CD4-positive, alpha-beta T cell treated with Interleukin-6 for 4 hours (primary cell): ENCODE measurements at places on chromosomes 2 and 18.

DNA sequence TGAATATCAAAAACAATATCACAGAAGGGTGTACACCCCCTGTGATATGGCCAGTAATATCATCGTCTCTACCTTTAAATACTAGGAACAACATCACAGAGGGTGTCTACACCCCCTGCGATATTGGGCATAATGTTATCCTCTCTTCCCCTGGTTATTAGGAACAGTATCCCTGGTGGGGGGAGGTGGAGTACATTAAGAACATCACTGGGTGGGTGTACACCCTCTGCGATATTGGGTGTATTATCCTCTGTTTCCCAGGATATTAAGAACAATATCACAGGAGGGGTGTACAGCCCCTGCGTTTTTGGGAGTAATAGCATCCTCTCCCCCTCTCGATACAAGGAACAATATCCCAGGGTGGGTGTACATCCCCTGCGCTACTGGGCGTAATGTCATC lies 1932.8 kb downstream of the SUCLG1 start:
- no peak for DNase-seq

- no peak for DNase-seq
Measured at GRCh38 chr18:48601343-48601742, 62.5 kb downstream of the CTIF start.

GRCh38 chr2:46717344-46718121 lies 198.1 kb downstream of the MCFD2 start:
- no peak for DNase-seq

GRCh38 chr2:173126819-173127218 lies 51.2 kb downstream of the MAP3K20 start:
- DNase-seq, result no peak

GRCh38 chr2:915979-916378 lies 34.7 kb upstream of the SNTG2 start:
- DNase-seq, result no peak

- DNase-seq, result no peak
Measured at GRCh38 chr2:191899410-191899809, 52.5 kb upstream of the CAVIN2 start.

- DNase-seq, result no peak
Measured at GRCh38 chr2:173053043-173053699, 22.5 kb upstream of the MAP3K20 start.

DNA sequence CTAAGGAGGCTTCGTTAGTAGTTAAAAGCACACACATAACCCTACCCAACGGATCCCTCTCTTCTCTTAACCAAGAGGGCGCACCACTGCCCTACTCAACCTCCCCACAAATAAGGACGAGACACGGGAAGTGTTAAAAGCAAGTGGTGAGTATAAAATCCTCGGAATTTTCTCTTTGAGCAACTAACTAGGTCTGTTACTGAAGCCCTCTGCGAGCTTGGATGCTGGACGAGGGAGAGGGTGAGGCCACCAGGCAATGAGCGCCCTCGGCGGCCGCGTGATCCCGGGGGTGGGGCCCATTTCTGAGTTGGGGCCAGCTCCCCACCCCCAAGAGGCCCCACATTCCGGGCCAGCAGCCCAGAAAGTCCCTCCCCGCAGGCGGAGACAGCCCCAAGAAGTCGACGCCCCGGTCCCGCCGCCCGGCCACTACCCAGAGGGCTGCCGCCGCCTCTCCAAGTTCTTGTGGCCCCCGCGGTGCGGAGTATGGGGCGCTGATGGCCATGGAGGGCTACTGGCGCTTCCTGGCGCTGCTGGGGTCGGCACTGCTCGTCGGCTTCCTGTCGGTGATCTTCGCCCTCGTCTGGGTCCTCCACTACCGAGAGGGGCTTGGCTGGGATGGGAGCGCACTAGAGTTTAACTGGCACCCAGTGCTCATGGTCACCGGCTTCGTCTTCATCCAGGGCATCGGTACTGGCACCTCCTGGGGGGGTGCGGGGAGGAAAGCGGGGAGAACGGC lies at the start of gene CYBRD1:
TSS of gene CYBRD1 (plus strand) at position 423 of the 736 bp plus-strand sequence. CDS start at position 495, 72 bp downstream.
- DNase-seq, result no peak

- DNase-seq, result no peak
Measured at GRCh38 chr2:20612925-20613916, 37.7 kb downstream of the HS1BP3 start.

DNA sequence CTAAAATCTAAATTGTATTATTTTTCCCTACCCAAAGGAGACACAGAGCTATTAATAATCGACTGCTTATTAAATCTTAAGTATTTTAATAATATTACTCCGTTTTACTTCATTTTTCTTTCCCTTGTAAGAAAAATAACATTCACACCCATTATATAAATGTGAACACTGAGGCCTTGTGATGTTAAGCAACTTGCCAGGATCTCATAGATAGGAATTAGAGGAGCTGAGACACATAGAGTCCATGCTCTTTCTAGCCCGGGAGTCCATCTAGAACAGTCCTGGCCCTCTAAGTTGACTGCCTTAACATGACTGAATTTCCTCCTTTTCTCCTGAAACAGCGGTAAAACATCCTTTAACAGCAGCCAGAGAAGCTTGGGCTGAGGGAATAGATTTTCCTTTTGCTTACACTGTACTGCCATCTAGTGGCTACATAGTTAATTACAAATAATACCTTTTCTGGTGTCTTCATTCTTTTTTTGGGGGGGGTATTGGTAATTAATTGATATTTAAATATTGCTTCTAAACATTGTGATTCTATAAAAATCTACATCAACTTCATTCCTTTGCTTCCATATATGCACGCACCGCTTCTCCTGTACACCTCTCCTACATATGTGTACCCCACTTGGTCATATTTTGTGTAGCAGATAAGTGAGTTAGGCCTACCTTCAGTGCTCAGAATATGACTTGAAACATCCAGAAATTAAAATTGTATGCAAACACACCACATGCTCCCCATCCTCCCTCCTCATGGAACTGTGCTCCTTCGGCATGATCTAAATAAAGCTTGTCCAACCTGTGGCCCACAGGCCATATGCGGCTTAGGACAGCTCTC lies 125.8 kb upstream of the HNMT start:
- no peak for DNase-seq
